ENCODE measurements at places on chromosomes 5 and 9.

DNA sequence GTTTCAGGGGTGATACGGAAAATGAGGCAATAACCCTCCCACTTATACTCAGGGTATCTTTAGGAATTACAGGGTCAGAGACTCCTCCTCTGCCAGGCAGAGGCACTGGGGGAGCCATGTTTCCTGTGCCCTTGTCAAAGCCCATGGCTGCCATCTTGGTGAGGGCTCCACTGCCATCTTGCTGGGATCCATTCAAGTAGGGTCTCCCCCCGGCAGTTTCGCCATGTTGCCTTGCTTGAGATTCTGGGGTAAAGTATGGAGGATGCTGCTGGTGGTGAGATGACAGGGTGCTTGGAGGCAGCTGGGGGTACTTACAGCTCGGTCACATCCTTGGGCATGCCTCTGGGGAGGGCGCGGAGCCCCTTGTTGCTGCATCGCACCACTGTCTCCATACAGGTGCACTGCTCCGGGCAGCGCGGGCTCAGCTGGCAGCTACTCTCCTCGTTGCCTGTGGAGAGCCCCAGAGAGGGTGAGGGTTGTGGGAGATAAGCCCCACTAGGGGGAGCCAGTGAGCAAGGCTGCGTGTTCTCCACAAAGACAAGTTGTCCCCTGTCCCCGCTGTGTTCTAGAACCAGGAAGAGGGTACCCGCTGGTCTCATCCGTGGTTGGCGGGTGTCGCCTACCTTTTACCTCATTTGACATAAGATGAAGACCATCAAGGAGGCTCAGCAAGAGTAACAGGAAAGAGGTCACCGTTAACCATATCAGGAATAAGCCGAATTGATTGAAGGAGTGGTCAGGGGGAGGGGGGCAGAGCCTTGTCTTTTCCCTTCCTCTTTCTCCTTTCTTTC, 169.0 kb upstream of the PANK3 start:
- DNase-seq = no peak

- DNase-seq = no peak
Observed at GRCh38 chr9:68473790-68474189, 66.9 kb downstream of the TMEM252 start.

DNA sequence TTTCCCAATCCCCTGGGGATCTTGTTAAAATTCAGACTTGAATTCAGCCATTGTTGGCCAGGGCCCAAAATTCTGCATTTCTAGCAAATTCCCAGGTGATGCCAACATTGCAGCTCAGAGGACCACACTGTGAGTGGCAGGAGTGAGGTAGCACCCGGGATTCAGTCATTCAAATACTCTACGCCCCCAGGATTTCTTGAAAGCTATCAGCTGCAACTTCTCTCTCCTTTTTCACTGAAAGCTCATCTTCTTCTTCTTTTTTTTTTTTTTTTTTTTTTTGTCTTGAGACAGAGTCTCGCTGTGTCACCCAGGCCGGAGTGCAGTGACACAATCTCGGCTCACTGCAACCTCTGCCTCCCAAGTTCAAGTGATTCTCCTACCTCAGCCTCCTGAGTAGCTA, 19.3 kb upstream of the ANKH start:
- no peak for DNase-seq

DNA sequence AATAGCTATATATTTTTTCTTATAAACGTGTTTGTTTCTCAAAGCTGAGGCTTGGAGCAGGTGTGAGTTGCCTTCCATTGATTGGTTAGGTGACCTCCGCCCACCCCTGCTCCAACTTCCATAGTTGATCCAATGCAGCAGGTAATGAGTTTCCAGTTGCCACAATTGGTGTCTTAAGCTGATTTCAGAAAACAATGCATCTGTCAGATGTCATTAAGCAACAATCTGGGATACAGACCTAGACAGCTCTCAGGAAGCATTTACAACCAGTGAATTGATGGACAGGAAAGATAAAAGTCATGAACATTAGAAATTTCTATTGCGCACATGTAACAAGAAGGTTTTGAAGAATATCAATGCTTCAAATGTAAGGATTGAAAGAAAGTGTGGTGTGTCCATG, 510.5 kb downstream of the SEMA5A start:
- DNase-seq = no peak

GRCh38 chr9:106860721-106861639, 2.0 kb upstream of the ZNF462 start:
- no peak for DNase-seq

GRCh38 chr5:60183881-60184280, 290.4 kb upstream of the PDE4D start:
- DNase-seq = no peak

GRCh38 chr9:112789891-112790774, 39.6 kb downstream of the SNX30 start:
- no peak for DNase-seq

GRCh38 chr9:137717776-137718327, 99.0 kb downstream of the EHMT1 start:
- no peak for DNase-seq
